ENCODE measurements at places on chromosomes 6 and 20.

- DNase-seq: no peak
Observed at GRCh38 chr6:137869549-137870307, 2.7 kb downstream of the TNFAIP3 start.

- no peak for DNase-seq
Observed at GRCh38 chr6:116560130-116560529, 6.6 kb downstream of the CALHM4 start.

DNA sequence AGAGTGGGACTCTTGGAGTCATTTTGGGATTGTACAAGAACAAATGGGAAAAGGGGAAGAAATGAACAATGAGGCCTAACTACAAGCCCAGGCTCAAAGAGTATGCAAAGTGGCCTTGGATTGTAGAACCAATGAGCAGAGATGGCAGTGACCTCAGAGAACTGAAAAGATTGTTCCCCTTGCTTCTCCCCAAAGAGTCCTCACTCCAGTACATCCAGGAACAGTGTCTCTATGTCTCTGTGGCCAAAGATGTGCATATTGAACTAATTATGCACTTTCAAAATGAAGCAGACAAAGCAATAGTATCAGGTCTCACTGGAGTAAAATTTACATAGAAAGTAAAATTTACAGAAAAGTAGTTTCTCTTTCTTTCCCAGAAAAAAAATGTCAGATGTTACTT lies 81.0 kb downstream of the SMLR1 start:
- DNase-seq: no peak

GRCh38 chr6:109121411-109121810 lies 26.1 kb downstream of the CEP57L1 start:
- no peak for DNase-seq

DNA sequence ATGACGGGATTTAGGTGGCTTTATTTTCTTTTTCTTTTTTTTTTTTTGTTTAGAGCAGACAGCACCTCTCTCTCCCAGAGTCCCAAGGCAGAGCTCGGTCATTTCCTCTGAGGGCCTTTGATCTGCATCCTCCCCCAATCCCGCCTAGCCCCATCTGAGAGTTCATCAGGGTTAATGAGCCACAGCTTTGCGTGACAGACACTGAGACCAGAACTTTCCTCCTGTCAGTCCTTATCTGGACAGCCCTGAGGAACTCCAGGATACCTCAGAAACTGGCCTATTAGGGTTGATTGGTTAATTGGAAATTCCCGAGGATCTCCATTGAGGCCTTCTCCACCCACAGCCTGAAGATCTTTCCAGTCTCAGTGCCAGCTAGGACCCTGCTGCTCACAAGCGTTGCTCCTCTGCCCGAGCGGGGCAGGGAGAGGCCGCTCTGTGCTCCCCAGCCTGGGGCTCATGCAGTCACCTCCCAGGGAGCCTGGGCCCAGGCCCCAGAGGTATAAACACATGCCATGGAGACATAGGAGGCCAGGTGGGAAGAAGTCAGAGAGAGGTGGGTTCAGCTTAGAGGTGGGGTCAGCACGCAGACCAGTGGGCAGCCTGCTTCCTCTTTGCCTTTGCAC lies 1.4 kb upstream of the LRRN4 start:
- DNase-seq: no peak

DNA sequence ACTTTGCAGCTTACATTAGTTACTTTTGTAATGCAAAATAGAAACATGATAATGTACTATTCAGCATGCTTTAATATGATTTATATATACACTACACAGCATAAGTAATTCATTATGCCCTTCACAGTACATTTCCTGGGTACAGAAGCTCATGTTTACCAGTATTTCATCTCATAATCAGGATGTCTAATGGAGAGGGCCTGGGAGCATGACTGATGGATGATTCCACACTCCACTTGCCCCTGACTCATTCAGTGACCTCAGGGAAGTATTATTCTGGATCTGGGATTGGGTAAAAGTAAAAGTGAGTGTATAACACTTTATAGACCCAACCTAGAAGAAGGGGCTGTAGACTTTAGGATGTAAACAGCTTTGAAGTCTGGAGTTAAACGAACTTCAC lies 31.4 kb upstream of the BACH2 start:
- no peak for DNase-seq

- DNase-seq: no peak
Observed at GRCh38 chr6:107563694-107564588, 74.0 kb downstream of the SOBP start.

DNA sequence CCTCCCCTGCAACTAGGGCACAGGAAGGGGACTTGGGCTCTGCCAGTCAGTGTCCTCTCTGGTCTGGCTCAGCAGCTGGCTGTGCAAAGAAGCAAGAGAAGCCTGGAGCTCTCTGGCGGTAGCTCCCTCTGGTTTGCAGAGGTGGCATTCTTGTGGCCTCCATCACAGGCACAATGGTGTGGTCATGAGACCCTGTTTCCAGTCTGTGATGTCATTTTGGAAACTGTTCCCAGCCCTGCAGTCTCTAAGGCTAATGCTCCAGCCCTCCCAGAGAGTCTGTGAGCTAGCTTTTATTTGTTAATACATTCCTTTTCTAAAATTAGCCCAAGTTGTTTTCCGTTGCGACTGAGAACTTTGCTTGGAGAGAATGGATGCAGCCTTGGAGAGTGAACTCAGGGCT lies 69.5 kb upstream of the FOXQ1 start:
- DNase-seq: no peak

DNA sequence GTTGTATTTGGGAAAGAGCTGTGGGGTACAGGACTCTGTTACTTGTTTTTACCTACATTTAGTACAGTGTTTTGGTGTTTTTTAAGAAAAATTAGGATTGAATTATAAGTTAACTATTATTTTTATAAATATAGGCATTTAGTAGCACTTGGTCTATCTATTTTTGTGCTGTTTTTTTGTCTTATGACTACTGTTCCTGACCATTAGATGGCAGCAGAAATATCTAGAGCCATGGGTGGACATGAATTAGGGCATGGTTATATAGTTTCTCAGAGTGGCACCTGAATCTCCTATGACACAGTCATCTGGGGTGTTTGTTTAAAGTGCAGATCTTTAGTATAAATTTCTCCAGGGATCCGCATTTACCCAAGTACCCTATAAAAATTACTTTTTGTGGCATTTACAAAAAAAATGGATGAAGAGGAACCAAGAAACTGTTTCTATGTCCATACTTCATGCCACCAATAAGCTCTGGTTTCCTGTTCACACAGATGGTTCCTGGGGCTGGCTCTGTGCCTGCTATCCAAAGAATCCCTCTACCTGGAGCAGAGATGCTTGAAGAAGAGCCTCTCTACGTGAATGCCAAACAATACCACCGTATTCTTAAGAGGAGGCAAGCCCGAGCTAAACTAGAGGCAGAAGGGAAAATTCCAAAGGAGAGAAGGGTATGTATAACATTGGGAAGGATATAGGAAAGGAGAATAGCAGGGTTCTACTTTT lies 19.8 kb downstream of the NFYA start:
- DNase-seq: no peak

DNA sequence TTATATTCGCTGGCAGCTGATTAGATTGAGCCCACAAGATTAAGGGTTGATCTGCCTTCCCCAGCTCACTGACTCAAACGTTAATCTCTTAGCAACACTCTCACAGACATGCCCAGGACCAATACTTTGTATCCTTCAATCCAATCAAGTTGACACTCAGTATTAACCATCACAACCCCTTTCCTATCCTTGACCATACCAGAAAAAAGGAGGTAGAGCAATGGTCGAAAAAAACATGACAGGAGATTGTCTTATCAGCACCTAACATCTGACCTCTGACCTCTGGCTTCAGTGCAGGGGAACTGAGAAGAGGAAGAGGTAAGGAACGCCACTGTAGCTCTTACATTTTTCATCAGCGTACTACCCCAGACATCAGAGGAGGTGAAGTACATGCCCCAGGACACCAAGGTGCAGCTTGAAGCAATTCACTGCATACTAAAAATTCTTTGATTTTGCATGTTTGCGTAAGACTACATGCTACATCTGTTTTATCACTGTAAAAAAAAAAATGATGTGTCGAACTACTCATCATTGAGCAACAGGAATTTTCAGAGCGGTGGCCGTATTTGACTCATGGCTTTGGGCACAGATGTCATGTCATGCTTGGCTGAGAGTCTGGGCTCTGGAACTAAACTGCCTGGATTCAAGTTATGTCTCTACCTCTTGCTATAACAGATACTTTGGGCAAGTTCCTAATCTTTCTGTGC lies 188.0 kb upstream of the TAB2 start:
- DNase-seq: no peak

DNA sequence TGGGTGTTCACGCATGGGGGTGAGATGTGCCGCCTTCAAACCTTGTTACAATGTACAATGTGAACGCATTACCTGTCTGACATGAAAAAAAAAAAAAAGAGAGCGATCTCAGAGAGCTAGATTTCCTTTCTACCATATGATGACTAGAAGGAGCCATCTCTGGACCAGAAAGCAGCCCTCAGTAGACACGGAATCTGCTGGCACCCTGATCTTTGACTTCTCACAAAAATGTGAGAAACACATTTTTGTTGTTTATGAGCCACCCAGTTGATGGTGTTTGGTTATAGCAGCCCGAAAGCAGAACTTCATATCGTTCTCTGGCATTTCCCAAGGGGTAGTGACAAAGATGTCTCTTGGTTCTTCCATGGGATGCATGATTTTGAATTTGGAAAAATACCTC lies 33.5 kb upstream of the EPB41L1 start:
- DNase-seq: no peak

- no peak for DNase-seq
Observed at GRCh38 chr6:54515713-54516112, 207.5 kb downstream of the TINAG start.

DNA sequence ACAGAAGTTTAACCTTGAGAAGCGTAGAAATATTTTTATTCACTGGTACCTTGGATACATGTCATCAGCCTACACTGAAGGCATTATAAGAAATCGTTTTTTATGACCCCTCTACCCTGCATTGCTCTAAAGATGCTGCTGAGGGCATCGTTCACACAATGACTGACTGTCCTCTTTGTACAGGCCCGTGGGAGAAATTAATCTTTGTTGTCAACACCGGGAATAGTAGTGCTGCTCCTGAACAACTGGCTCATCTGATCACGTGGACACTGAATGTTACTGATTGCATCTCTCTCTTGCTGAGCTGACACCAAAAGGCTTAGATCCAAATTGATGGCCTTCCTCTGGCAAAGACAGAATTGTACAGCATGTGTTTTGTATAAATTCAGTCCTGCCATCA lies 157.1 kb upstream of the SMLR1 start:
- no peak for DNase-seq

GRCh38 chr6:16425881-16426615 lies 187.7 kb downstream of the GMPR start:
- no peak for DNase-seq

DNA sequence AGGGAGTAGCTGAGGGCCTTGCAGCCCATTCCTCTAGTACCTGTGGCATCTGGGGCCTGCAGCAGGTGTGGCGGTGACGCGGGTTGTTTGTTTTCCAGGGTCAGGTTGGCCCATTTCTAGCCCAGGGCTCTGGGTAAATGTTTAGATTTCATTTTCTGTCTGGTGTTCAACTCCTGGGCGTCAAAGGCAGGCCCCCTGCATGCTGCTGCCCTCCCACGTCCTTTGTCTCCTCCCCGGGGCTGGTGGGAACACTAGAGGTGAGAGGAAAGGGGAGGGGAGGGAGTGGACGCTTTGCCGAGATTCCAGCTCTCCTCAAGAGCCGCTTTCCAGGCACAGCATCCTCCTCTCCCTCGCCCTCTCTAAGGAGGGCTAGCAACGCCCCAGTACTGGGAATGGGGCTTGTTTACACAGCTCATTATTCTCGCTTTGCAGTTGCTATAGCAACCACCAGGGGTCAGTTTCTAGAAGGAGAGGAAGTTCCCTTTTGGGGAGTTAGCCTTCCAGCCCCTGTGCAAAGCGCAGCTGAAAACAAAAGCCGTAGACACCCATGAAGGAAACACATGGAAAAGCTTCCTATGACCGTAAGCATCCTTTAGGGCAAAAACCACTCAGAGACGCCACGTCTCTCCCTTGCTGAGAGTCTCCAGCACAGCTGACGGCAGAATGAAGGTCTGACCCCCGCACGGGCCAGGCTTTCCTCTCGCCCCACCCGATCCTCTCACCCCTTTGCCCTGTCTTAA lies 170.6 kb downstream of the LY86 start:
- DNase-seq: no peak

- DNase-seq: no peak
Observed at GRCh38 chr6:23870496-23870895, 255.5 kb upstream of the NRSN1 start.

GRCh38 chr6:32854376-32855178 lies 585 bp downstream of the PSMB9 start:
- DNase-seq: no peak

Data from stimulated activated CD8-positive, alpha-beta memory T cell treated with anti-CD3 and anti-CD28 coated beads, Interleukin-4, amount 100 ng/mL, for 1 hour (primary cell).